PC-3 (cell line): ENCODE measurements at places on chromosomes 12 and 14.

GRCh38 chr12:91250273-91250665 is 67.7 kb upstream of the DCN start:
- DNase-seq = no peak

DNA sequence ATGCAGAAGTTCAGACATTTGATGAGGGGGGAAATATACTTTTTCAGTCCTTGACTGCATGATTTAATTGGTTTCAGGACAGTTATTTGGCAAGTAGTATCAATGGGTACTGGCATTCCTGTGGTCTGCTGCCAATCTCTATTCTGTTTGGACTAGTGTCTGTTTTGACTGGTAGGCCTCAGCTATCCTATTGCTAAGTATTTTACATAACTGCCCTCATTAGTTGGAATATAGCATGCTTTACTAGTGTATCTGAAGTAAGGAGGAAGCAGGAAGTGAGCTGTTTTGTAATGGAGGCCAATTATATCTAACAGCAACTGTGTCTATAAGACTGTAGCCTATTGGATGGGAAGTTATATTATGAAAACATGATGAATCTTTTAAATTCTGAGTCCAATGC is 104.3 kb downstream of the FLRT2 start:
- no peak for DNase-seq

- DNase-seq = no peak
These were observed 131.8 kb downstream of the NPAS3 start for GRCh38 chr14:33070475-33070874.

DNA sequence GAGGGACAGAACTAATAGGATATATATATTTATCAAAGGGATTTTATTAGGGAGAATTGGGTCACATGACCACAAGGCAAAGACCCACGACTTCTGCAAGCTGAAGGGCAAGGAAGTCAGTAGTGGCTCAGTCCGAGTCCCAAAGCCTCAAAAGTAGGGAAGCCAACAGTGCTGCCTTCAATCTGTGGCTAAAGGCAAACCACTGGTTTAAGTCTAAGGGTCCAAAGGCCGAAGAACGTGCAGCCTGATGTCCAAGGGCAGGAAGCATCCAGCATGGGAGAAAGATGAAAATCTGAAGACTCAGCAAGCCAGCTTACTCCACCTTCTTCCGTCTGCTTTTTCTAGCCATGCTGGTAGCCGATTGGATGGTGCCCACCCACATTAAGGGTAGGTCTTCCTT is 157.9 kb upstream of the CRY1 start:
- no peak for DNase-seq

DNA sequence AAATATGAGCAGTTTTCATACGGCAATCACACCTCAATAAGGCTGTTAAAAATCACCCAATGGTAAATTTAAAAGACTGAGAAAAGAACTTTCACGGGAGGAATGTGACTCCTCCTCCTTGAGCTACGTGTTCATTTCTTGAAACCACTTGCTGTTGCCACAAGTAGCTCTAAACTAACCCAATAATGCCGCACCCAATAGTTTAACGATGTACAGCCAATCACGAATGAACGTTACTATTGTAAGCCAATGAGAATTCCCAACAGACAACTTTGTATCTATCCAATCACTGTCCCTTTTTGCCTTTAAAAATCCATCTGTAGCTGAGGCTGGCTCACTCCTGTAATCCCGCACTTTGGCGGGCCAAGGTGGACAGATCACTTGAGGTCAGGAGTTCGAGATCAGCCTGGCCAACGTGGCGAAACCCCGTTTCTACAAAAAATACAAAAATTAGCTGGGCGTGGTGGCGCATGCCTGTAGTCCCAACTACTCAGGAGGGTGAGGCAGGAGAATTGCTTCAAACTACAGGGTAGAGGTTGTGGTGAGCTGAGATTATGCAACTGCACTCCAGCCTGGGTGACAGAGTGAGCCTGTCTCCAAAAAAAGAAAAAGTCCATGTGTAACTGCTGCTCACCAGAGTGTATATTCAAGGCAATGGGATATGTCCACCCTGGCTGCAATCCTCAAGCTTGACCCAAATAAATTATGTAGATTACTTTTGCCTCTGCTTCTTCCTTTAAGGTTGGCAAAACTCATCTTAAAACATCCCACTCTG is 24.4 kb upstream of the BTBD6 start:
- no peak for DNase-seq

DNA sequence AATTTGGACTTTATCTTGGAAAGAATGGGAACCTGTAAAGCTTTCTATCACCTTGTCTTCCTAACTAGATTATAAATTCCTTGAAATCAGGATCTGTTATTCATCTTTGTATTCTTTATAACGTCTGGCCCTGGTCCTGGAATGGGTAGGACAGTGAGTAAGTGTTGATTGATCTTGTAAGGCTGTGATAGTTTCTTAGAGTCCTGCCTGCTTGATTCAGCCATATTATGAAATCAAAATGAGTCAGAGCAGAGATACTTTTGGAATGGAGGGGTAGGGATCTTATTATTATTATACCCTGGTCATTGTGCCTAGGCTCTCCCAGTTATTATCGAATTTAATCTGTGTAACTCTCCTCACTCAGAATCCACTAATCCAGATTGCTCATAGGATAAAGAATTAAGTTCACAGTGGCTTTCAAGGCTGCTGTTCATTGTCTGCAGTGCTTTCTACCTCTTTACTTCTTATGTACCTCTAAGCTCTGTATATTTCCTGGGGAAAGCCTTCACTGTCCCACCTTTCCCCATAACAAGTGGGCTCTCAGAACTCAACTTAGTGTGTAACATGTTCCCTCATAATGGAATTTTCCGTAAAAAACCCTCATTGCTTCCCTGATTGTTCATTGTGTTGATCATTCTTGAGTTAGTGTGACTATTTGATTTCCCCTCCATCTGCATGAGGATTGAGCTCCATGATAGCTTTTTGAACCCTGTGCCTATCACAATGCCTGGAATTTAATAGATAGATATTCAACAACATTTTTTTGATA is 93.3 kb downstream of the DAAM1 start:
- peak; percentile 95 for DNase-seq

DNA sequence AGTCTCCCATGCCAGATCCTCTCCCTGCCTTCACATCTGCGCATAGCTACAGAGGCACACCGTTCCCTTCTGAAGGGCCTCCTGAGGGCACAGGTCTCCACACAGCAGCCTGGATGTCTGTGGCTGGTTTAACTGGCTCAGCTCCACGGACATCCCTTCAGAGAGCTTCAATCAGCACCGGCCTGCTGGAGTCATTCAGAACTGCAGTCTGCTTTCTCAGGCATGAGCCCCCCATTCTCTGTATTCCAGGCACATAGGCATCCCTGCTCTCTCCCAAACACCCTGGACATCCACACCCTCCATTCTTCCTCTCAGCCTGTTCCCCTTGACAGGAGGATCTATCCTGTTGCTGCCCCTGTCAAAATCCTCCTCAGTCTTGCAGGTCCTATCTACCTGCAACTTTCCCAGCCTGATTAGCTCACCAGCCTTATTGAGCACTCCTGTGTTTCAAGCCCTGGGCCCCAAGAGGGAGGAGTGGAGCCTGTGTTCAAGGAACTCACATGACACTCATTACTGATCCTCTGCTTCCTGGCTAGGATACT is 2.9 kb upstream of the DHRS2 start:
- no peak for DNase-seq

DNA sequence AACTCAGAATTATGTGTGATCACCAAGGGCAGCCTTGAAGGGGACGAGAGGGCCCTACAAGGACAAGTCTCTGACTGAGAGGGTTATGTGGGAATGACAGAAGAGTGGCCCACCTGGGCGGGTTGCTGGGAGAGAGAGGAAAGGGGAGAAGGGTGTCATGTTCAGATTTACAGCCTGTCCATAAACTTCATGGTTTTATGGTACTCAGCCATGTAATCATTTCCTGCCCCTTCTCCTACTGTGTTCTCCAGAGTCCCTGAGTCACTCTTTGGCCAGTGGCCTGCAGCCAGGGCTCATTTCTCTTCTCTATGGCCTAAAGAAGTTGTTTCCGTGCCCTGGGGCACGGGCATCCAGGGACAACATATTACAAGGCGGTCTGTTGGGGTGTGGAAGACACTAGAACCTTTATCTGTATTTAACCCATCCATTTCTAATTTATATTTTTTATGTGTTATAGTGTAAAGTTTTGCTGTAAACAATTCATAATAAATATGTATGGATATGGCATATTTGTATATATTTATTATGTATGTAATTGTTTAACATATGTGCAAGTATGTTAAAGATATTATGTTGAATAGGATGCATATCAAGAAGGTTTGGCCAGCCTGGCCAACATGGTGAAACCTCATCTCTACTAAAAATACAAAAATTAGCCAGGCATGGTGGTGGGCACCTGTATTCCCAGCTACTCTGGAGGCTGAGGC is 26.9 kb downstream of the DDX47 start:
- DNase-seq = peak; percentile 97

DNA sequence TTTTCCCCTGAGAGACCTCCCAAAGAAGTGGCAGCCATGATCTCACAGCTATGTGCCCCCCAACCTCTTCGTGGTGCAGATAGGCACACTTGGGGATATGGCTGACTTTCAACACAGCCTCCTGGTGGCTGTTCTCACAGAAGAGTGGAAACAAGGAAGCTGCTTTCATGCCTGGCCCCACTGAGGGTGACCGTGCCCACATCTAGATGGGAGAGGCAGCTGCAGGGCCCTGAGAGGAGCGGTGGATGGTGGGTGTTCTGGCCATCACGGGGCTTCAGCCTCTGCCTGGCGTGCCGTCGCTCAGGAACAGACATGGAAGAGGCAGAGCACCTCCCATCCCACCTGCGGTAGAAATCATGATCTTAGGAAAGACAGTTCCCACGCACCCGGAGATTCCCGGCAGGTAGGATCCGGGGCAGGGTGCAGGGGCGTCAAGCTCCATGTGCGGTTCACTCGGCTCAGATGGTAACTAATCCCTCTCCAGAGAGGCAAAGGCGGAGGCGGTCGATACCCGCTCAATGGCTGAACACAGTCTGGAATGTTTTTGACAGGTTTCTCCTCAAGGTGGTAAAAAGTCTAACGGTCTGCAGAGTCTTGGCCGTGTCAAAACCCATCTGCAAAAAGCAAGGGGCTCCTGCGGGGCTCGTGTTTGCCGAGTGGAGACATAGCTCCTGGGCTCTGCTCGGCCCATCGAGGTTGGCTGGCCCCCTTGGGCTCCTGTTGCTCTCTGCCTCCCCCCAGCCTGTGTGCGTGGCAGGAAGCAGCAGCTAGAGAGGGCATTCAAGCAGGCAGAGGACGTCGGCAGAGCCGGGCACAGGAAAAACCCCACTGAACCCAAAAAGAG is 225.2 kb upstream of the RTL1 start:
- no peak for DNase-seq

- DNase-seq = no peak
These were observed 109.4 kb downstream of the PIWIL1 start for GRCh38 chr12:130446846-130447654.

- no peak for DNase-seq
These were observed 42.2 kb downstream of the PAH start for GRCh38 chr12:102874819-102875218.

- DNase-seq = no peak
These were observed 77.4 kb upstream of the TMPO start for GRCh38 chr12:98437806-98438595.

- DNase-seq = peak; percentile 77
These were observed 126.1 kb downstream of the PELI2 start for GRCh38 chr14:56244138-56244789.

DNA sequence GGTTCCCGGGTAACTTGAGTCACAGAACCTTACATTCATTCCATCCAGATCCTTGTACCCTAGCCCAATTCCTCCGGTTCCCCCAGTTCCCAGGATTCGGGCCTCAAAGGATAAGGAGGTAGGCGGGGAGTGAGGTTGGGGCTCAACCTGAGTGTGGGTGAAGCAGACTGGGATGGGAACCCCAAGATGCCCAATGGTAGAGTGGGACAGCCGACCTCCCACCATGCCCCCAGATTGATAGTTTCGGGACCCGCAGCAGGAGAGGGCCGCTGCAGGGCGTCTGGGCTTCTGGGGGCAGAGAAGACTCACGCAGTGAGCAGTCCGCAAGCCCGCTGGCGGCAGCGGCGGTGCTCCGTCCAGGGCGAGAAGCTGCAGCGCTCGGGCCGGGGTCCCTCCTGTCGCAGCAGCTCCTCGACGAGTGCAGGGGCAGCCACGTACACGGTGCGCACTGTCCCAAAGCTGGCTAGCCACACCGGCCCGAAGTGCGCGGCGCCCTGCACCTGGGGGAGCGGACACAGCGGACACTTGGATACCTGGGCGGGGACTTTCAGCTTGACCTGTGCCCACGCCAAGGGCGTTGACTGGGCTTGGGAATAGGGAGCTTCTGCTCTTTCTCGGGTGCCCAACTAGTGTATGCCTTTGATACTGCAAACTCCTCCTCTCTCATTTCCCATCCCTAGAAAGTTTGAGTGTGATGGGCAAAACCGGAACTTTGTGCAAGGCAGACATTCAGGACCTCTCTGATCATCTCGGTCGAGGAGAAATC is 997 bp downstream of the CYP27B1 start:
- no peak for DNase-seq

GRCh38 chr12:41552588-41552987 is 364.5 kb downstream of the PDZRN4 start:
- peak; percentile 12 for DNase-seq

DNA sequence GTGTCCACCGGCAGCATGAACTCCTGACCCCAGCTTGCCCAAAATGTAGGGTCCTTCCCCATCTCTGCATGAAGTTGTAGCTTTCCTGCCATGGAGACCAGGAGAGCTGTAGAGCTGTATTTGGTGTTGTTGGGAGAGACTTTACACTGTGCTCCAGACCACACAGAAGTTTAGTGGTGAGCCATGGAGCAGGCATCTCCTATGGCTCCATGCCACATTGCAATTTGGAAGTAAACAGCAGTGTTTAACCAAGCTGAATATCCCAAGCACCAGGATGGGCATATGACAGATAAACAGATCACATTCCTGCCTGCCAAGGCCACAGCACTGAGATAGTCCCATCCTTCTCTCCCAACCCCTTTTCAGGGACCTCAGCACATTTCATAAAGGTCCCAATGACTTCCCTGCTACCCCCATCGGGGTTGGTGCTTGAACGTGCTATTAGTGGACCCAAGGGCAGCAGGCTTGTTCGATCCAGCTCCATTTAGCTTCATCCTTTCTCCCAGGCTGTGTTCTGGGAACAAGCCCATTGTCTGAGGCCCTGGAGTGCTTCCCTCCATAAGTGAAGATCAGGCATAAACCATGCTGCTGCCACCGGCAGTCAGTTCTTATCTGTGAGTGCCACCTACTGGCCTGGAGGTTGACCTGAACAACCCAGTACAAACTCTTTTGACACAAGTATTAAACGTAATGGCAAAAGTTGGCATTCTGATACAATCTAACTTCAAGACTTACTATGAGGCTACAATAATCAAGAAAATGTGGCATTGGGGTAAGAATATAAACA is 172.3 kb upstream of the ATXN7L3B start:
- DNase-seq = peak; percentile 71

DNA sequence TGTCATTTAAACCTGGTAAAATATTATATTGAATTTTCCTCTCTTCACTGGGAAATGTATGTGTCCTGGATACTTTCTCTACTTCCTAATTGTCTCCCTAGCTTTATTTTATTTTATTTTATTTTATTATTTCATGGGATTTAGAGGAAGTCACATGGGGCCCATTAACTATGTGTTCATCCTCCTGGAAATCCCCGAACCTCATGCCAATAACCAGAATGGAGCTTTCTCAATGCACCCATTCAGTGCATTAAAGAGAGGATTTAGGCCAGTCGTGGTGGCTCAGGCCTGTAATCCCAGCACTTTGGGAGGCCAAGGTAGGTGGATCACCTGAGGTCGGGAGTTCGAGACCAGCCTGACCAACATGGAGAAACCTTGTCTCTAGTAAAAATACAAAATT is 1.3 kb upstream of the RPGRIP1 start:
- no peak for DNase-seq
